ENCODE measurements at places on chromosomes 11 and 22.
A peak's percentile ranks its signal among the peaks of the same experiment; 100 is the strongest.

- DNase-seq, result no peak
These were observed 99.8 kb downstream of the AASDHPPT start for GRCh38 chr11:106177311-106177710.

DNA sequence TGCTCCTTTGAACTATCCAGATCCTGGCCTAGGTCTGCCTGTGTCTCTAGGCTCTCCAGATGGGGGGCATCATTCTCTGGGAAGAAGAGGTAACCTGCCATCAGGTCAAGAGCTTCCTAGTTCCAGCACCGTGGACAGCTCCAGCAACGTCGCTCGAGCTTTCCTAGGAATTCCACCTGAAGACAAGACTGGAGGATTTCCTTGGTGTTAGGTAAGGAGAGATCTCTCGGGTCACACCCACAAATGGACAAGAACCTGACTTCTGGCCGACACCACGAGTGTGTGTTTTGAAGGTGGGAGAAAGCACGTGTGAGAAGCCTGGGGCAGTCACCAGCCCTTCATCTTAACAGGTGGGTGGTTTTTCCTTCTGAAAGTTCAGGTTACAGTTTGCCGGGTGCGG, 1.2 kb downstream of the PRG3 start:
- no peak for DNase-seq

- no peak for DNase-seq
These were observed 5.3 kb upstream of the IFITM3 start for GRCh38 chr11:325796-326591.

- DNase-seq, result no peak
These were observed 23.6 kb upstream of the ALX4 start for GRCh38 chr11:44333271-44334218.

DNA sequence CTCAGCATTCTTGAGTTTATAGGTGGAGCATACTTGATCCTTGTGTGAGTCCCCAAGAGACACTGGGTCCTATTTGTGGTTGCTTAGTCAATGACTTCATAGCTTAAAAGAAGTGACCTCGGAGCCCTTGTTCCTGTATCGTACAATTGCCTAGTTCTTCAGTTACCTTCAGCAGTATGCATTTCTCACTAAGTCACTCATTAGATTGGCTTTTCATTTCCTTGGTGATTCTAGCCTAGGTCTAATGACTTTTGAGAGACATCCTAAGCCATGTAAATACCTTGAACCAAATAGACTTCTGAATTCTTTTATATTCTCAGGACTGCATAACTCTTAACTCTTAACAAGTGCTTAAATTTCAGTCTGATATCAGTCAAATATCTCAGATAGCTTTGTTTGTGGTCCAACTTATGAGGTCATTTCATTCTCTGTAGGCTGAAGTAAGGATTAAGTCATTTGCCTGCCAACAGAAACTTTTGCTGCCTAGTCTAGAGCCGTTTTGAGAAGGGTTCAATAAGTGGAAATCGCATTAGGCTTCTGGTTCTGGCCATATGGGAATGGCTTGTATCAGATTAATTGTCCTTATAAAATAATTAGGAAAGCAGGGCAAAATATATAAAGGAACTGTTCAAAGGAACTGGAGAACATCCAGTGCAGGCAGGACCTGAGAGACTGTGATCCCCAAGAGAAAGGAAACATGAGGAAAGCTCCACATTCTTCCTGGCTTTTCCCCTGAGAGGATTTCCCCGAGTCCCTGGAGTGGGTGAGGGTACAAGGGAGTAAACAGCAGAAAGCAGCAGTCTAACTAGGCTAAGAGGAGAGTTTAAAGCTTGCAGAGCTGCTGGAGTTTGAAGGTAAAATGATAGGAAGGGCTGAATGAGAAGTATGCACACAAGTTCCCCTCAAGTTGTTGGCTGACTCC, 39.9 kb downstream of the TRAF6 start:
- DNase-seq, result no peak

DNA sequence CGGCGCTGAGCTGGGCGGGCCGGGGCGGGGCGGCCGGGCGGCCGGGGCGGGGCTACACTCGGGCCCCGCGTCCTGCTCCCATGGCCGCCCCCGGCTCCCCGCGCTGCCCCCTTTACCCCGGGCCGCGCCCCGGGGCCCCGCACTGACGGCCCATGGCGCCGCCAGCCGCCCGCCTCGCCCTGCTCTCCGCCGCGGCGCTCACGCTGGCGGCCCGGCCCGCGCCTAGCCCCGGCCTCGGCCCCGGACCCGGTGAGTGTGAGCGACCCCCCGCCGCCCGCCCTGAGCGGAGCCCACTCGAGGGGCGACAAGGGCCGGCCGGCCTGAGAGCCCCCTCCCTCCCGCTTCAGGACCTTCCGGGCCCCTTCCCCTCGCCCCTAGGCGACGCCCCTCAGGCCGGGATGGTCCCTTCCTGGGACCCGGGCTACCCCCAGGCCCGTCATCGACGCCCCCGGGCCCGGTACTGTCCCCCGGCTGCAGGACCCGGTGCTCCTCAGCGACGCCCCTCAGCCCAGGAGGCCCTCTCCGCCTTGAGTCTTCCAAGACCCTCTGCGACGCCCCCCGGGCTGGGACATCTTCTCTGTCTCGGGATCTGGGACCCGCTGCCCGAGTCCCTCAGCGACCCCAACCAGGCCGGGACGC, at the start of gene KREMEN1:
KREMEN1 (plus strand) TSS at position 57 of the 639 bp plus-strand sequence; CDS start at position 153, 96 bp downstream.
- DNase-seq, result no peak

- DNase-seq, result no peak
These were observed 34.4 kb downstream of the TNRC6B start for GRCh38 chr22:40212121-40212520.

GRCh38 chr11:77503006-77503405, 29.1 kb upstream of the PAK1 start:
- DNase-seq, result no peak

DNA sequence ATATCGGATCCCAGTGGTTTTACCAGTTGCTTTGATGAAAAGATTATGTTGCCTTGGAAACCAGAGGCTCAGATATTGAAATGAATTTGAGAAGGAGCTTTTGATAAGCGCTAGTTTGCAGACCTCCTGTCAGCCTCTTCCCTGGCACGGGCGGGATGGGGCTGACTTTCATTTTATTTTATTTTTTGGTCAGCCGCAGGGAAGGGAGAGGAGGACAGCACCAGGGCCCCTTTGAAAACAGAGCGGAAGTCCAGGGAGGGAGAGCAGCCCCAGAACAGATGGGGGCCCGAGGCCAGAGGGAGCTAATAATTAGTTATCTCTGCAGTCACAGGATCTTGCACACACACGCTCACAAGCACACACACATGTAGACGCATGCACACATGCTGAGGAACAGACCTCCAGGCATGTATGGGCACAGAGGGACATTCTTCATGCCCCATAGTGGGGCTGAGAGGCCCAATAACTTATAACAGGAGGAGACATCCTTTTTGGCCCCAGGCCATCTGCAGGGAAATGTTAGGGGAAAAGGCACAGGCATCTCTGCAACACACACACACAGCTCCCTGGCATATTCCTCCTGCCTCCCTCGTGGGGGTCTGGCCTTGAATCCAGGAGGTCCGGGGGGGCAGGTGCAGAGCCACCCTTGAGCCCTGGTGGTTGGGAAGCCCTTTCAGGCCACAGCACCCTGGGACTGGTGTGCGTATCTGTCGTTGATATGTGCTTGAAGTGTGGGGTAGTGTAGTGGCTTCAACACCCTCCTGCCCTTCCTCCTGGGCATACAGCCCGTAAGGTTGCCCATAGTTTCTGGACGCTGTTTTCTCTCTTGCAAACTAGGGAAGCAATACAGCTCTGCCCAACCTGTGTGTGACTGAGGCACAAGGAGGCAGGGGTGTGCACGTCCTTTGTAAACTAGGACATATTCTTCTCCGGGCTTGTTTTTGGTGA, 117.3 kb downstream of the CEP164 start:
- DNase-seq, result no peak

GRCh38 chr11:102733232-102733875, 8.6 kb upstream of the MMP8 start:
- peak; percentile 15 for DNase-seq

DNA sequence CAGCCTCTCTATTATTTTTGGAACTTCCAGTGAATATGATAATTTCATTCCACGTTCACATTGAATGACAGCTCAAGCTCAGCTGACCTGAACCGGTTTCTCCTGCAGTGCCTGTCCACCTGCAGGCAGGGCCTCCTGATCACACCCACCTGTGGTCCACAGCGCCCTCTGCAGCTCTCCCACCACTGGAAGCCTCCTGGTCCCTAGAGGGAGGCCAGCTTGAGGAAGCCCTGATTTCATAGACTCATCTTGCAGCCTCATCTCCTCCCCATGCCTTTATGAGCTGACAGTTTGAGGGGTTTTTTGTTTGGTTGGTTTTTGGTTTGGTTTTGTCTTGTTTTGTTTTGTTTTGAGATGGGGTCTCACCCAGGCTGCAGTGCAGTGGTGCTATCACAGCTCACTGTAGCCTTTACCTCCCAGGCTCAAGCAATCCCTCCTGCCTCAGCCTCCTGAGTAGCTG, 29.9 kb upstream of the MALAT1 start:
- DNase-seq, result peak; percentile 47

DNA sequence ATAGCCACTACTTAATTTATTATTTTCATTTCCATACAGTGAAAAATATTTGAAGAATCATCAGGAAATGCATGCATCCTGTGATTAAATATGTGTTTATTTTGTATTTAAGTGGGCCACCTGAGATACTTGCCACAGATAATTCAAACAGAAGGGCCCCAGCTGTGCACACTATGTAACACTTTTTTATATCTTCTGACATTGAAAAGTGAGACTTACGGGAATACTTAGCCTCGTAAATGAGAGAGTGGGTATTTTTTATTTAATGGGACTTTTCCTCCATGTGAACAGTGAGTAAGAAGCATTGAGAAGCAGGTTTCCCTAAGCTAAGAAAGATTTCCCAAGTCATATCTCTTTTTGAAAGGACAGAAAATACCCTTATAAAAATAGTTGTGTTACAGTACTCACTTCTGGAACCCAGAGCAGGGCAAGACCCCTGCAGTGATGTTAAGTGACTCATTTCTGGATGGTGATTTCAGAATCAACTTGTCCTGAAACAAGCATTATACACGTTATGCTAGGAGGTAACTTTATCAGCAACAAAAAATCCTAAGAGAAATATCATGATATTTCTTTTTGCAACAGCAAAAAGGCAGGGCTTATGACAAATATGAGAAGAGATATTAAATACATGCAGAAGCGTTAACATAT, 478.1 kb upstream of the CHORDC1 start:
- no peak for DNase-seq

DNA sequence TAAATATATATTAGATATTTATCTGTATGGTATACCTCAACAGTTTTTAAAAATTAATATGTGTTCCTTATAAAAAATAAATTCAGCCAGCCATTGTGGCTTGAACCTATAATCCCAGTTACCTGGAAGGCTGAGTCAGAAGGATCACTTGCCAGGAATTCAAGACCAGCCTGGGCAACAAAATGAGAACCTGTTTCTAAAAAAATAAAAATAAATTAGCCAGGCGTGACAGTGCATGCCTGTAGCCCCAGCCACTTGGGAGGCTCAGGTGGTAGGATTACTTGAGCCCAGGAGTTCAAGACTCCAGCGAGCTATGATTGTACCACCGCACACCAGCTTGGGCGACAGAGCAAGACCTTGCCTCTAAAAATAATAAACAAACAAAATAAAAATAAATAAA, 54.9 kb downstream of the PHF21A start:
- DNase-seq, result no peak

GRCh38 chr11:32817181-32817851, 12.4 kb upstream of the PRRG4 start:
- no peak for DNase-seq

GRCh38 chr11:7332451-7332850, 80.7 kb downstream of the SYT9 start:
- DNase-seq, result no peak

GRCh38 chr11:36564376-36565030, 3.3 kb upstream of the RAG1 start:
- DNase-seq, result peak; percentile 10

DNA sequence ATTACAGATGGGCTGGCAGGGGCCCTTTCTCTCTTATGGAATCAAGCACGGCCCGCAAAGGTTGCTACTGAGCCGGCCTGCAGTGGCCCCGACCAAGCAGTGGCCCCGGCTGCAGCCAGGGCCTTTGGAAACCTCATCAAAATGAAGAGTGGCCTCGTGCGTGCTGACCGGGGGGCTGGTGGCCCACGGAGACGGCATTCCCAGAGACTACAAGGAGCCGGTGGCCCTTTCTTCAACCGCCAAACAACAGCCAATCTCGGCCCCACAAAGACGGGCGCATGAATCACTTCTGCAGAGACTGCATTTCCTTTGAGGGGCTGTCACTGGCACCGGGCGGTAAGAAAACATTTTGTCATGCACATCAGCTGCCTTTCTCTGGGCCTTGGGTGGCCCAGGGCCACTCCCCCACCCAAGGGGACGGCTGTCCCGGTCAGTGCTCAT, 43.1 kb upstream of the FGF3 start:
- DNase-seq, result no peak

DNA sequence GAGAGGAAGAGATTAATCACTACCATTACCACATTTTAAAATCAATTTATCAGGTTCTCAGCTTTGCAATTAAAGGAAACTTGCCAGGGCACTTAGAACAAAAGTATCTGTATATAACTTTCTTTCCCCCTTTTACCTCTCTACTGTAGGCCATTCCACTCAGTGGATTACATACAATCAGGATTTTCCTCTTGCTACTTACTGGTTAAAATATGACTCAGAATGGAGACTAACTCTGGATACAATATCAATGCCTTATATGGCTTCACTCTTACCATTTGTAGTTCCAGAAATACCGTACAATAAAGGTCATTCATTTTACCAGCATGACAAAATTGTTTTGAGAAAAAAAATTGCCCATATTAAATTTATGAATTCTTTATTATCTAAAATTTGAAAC, 706.8 kb downstream of the KCNA4 start:
- no peak for DNase-seq

GRCh38 chr11:37718431-37718999, 1120.5 kb upstream of the RAG2 start:
- no peak for DNase-seq

GRCh38 chr22:49457146-49457545, 370.5 kb downstream of the BRD1 start:
- no peak for DNase-seq

DNA sequence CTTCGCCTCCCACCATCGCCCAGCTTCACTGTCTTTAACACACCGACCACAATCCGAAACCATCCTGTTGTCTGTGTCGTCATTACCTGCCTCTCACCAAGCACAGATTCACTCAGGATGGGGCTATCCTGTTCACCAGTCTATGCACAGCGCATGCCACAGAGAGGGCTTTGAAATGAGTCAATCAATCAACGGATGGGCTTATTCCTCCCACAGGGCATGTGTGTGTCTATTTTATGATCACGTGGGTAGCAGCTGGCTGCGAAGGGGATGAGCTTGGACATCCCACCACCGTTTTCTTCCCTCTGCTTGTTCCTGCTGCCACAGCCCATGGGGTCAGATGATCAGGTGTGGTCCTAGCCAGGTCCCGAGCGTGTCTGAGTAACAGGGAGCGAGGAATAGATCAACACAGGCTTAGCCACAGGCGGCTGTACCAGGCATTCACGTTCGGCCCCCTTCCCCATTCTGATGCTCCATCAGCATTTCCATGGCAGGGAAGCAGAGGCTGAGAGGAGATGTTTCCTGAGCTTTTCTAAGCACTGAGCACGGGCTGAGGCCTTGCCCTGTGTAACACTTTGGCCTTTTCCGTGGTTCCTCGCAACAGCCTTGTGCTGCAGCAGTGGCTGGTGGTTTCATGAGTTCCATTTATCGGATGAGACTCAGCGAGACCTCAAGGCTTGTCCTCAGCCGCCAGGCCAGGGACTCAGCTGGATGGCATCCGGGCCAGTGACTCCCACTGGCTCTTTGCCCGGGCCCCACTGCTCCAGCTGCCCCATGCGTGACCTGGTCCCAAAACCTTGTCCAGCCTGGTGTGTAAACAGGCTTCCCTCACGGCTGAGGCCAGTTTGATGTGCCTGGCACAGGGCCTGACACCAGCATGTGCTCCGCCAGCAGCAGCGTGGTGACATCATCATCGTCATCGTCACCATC, 48.1 kb upstream of the FGF3 start:
- no peak for DNase-seq

Data from NCI-H2107 (cell line).